T-helper 17 cell (primary cell): ENCODE measurements at places on chromosomes 4 and X.

- no peak for DNase-seq
Observed at GRCh38 chrX:133402042-133402453, 13.2 kb downstream of the GPC4 start.

- DNase-seq: no peak
Observed at GRCh38 chrX:103107836-103108235, 14.9 kb upstream of the NXF3 start.

GRCh38 chr4:1202526-1203011, 30.2 kb upstream of the SPON2 start:
- no peak for DNase-seq

GRCh38 chr4:102453827-102454226, 47.3 kb upstream of the NFKB1 start:
- no peak for DNase-seq
